ENCODE measurements at places on chromosomes 3 and 15. TPM values are rescaled to one million over a fixed set of nuclear protein-coding genes. Genes with fewer than 3 reads are reported as not detected.

Gene SSR3
- total RNA-seq: 168 TPM

Gene C15orf62
- 1.2 TPM for total RNA-seq

Gene CCDC54
- not detected for total RNA-seq

Gene MUSTN1
- 9.9 TPM for total RNA-seq

Gene SAMMSON
- total RNA-seq: not detected

Gene TMCO5A
- total RNA-seq: not detected

Gene CLDN18
- not detected for total RNA-seq

Gene PLSCR5
- not detected for total RNA-seq

Gene LACTB
- 20.0 TPM for total RNA-seq

Gene CAMP
- total RNA-seq: 0.50 TPM

Measured in right lobe of liver (tissue), 6 donors.